ENCODE measurements at places on chromosomes 6 and 20.

DNA sequence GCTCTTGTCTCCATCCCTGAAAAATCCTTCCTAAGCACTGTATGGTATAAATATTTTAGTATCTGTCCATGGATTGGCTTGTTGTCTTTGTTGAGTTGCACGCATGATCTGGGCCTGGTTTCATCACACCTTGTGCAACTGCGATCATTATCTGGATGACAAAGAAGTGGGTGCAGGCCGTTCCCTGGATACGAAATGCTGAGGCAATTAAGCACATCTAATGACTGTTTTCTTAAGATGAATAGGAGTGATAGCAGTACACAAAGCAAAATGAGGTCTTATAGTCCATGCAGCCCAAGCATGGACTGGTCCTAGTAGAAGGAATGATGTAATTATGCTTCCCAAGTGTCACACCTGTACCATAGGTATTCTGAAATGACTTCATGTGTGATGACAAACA is 47.8 kb downstream of the SLC35D3 start:
- no peak for DNase-seq

- no peak for DNase-seq
These were observed 158.5 kb downstream of the NFATC2 start for GRCh38 chr20:51383891-51384510.

- no peak for DNase-seq
These were observed 1.6 kb downstream of the CCN2 start for GRCh38 chr6:131949620-131949908.

DNA sequence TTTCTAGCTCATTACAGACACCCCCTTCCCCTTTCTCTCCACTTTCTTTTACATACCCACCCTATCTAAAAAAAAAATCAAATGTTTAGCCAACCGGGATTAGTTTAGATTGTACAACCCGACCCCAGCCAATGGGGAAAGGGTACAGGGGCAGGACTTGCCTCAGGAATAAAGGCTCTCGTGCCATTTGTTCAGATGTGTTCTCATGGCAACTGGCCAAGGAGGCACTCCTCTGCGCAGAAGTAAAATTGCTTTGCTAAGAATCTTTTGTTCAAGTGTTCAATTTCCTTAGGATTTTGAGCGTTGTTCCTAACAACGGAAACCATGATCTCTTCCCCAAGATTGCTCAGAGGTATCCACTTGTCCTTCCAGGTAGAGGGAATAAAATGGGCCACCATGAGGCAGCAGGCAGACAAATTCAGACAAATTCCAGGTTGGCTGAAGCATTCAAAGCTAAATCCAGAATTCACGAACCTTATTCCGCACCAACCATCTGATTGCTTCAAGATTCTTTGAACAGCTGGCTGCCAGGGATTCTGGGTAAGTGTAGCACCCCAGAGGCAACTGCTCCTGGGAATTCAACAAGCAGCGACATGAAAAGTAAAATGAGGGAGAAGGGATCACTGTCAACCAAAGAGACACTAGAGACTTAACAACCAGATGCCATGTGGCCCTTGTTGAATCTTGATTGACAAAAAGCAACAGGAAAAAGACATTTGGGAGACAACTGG is 431.8 kb downstream of the PREX1 start:
- DNase-seq: no peak

GRCh38 chr20:56249244-56249955 is 868 bp downstream of the MC3R start:
- no peak for DNase-seq

DNA sequence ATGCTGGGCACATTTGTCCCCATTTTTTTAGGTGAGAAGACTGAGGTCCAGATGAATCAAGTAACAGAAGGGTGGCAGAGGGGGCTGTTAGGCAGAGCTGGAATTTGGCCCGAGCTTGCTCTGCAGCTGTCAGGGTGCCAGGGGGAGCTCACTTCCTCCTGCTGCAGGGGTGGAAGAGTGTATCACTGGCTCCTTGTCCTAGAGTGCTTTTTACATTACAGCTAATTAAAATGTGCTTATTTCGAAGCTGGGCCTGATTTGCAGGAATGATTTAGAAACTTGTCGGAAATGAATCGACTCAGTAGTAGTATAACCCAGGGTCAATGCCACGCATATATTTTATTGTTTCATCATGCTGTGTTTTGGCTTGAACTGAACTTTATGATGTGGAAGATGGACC is 11.1 kb downstream of the TOX2 start:
- no peak for DNase-seq

DNA sequence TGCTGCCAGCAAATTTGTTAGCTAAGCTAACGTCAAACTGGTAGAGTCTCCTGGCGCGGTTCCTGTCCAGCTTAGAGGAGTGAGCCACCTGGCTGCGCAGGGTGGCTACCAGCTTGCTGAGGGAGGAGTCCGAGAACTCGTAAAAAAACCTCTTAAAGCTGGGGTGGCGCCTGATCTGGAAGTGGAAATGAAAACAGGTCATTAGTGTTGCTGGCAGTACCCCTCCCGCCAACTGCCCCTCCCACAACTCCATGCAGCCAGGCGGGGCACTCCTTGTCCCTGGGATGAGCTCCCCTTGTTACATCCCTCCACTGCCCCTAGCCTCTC is 17.3 kb downstream of the BNIP5 start:
- DNase-seq: no peak

DNA sequence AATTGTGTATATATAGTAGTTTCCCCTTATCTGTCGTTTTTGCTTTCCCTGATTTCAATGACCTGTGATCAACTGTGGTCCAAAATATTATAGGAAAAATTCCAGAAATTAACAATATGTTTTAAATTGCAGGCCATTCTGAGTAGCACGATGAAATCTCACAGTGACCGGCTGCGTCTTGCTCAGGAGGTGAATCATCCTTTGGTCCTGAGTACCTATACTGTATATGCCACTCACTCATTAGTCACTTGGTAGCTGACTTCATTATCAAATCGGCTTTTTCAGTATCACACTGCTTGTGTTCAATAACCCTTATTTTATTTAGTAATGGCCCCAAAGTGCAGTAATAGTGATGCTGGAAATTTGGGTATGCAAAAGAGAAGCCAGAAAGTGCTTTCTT is 728.3 kb upstream of the EYS start:
- no peak for DNase-seq

DNA sequence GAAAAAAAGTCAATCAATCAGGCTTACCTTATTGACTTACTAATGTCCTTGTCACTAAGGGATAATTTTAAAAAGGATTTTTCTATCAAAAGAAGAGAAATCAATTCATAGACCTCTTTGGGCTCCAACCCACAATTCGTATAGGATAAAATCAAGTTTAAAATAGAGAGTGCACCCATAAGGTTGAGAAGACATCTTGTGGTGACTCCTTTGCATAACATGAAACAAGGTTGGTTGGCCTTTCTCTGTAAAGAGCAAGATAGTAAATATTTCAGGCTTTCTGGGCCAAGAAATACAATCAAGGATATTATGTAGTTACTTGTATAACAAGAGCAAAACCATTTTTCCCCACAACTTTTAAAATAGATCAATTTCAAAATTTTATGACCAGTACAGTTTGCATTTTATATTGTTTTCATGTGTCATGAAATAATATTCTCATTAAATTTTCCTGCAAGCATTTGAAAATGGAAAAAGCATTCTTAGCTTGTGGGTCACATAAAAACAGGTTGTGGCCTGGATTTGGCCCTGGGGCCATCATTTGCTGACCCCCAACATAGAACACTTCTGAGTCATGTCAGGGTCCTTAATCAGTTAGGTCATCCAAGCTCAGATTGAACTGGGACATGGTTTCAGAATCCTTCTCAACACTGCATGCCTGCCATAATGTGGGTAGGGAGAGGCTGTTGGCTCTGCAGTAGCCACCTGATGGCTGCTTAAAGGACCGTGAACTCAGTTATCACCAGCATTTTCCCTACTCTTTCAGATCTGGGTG is 76.7 kb downstream of the MYB start:
- DNase-seq: peak; percentile 49

DNA sequence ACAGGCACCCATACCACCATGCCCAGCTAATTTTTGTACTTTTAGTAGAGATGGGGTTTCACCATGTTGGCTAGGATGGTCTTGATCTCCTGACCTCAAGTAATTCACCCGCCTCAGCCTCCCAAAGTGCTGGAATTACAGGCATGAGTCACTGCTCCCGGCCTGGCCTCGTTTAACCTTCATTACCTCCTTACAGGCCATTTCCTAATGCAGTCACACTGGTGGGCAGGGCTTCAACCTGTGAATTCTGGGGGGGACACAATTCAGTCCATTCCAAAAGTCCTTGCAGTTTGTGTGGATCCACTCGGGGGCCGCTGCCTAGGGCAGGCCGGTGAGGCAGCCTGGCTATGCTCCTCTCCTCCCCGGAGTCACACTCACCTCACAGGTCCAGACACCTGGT is 112.4 kb upstream of the SNX9 start:
- DNase-seq: no peak

- DNase-seq: no peak
These were observed 59.5 kb downstream of the RAMACL start for GRCh38 chr6:166526937-166527336.

DNA sequence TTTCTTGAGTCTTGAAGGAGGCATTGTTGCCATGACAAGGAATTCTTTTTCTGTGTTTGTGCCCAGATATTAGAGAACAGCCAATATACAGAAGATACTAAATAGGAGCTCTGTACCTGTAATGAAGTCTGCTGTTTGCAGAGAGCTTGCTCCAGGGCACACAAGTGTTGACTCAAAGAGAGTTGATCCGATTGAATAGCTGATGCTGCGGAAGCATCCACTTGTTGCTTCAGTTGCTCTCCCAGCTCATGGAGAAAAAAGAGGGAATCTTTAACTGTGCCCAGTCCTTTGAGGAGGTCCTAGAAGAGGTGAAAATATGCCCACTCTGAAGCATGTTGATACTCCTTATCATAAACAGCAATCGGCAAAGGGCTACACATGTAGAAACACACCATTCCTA is 411.4 kb downstream of the ESR1 start:
- no peak for DNase-seq

DNA sequence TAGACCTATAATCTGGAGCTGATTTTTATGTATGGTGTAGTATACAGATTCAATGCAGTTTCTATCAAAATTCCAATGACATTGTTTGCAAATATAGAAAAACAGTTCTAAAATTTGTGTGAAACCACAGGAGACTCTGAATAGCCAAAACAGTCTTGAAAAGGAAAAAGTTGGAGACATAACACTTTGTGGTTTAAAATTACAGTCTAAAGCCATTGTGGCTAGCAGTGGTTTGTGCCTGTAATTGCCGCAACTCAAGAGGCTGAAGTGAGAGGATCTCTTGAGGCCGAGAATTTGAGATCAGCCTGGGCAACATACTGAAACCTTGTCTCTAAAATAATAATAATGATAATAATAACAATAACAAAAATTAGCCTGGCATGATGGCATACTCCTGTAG is 213.7 kb downstream of the CDKAL1 start:
- DNase-seq: no peak

DNA sequence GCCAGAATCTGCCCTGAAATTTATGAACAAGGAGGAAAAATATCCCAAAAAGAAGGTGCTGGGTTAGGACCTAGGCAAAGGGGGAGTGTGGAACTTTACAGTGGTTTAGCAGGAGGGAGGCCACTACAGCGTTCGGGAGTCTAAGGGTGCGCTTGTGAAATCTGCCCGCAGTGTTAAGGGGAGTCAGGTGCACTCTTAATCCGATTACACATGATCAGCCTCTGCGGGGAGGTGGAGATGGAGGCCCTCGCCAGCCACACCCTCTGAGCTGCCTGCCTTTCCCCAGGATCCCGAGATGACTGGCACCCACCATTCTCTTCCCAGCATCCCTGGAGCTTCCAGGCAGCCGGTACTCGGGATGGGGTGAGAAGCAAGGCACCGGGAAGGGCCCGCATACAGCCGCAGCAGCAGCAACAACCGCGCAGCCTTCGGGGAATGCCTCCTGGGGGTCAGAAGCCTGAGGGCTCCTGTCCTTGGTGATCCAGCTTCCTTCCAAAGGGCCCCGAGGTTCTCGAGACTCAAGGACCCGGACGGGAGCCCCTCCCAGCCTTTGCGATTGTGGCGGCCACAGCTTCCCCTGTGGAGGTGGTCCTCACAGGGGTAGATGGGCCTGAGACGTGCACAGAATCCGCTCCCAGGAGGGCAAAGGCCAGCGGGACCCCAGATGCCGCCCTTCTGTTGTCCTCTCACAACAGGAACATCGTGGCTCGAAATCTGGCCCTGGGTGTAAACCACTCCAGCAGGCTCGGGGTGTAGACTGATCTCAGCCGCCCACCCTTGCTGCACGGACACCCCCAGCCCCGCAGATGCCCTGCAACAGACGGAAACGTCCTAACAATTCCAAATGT is 57.3 kb upstream of the CST7 start:
- DNase-seq: no peak

- DNase-seq: no peak
These were observed 112.3 kb downstream of the ARID1B start for GRCh38 chr6:156889469-156889868.

DNA sequence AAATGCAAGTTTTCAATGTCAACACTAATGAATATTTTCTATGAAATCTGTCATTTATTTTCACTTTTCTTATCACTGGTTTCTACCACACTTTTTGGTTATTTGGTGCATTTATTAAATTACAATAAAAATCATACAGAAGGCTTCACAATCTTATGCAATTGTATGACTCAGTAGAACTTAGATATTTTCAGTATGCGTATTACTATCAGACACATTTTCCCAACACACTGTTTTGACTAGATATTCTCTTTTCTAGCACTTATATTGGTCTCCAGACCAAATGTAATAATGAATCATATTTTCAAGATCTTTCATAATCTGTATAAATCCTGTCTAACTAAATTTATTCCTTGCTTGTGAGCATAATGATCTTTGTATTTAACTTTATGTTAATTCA is 74.1 kb downstream of the FAM83B start:
- DNase-seq: no peak

DNA sequence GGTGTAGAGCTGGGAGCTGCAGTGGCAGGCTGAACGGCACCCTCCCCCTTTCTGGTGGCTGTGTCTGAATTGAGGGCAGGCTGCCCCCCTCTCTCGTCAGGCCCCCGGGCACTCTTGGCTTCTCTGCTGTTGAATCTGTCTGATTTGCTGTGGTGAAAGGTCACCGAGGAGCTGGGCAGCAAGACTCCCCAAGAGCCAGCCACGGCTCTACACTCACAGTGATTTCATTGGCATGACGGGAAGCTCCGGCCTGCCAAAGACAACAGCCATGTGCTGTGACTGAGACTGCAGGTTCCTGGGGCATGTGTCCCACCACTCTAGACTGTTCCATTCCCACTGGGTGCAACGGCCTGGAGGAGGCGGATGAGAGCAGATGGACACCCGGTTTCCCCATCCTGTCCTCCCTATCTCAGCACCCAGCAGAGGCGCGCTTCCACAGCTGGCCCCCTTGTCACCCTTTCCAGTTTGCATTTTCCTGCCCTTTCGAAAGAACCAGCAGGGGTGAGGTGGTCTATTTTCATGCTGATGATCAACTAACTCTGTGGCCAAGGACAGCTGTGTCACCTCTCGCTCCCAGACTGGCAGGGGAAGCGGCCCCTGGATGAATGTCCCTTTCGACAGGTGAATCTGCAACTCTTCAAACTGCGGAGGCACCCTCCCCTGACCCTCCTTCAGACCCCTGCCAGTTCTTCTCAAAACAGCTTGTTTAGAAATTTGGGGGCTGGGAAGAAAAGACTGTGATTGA is 2.2 kb downstream of the APCDD1L start:
- DNase-seq: no peak
